MCF 10A (cell line): ENCODE measurements at places on chromosomes 2 and 18. TPM values are rescaled to one million over a fixed set of nuclear protein-coding genes. Genes with fewer than 3 reads are reported as not detected.
A peak's percentile ranks its signal among the peaks of the same experiment; 100 is the strongest.

The IWS1 gene
- 56.8 and 57.0 TPM in 2 replicates for total RNA-seq

The TTN gene
- total RNA-seq: under 0.01 and 0.05 TPM in 2 replicates

The PRKRA gene
- total RNA-seq: 51.4 and 58.9 TPM in 2 replicates

The HOXD12 gene
- total RNA-seq: not detected in 2 replicates

The ALLC gene
- total RNA-seq: not detected in 2 replicates

The FEZ2 gene
- total RNA-seq: 31.9 and 43.4 TPM in 2 replicates

The ATP6V1C2 gene
- total RNA-seq: 0.19 and 0.47 TPM in 2 replicates

The ANKRD29 gene
- 2.4 and 3.8 TPM in 2 replicates for total RNA-seq

The CYBRD1 gene
- total RNA-seq: 8.9 and 15.8 TPM in 2 replicates

The GATA6 gene
- 6.7 and 14.0 TPM in 2 replicates for total RNA-seq

The C2orf92 gene
- total RNA-seq: 5.3 and 7.6 TPM in 2 replicates

DNA sequence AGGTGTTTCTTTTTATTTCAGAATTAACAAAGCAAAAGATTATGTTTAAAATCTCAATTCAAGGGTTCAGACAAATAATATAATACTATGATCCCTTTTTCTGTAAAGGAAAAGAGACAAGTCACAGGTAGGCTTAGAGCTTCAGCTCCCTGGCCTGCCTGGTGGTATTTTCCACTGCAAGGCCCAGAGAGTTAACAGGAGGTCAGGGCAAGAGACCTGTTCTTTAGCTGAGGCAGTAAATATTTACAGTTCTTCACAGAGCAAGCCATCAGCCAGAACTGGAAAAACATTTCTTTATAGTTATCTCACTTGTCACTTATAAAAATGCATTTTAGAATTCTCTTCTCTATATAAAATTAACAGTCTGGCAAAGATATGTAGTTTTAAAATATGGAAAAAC, 70.1 kb downstream of the EPG5 start:
- peaks cover 54% of the 10 kb centered on the region for H3K36me3 ChIP-seq
- H3K27ac ChIP-seq: no peak overlapping the region
- no peak for DNase-seq

DNA sequence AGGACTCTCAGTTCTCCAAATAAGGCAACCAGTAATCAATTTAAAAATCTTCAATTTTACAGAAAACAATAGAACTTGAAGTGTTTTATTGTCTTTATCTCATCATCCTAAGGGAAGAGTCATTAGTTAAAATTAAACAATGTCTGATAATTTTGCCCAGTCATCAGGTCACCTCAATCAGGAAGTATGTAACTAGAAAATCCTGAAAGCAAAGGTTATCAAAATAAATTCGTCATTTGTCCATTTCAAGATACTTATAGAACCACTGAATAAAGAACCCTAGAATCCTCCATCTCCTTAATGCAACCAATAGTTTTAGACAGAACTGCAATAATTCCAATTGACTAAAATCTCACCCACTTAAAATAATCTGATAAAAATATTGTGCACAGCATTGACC, 115.2 kb downstream of the NCKAP5 start:
- H3K4me3 ChIP-seq: no peak overlapping the region
- peaks cover 29% of the 10 kb centered on the region for H3K4me1 ChIP-seq
- no peaks in the 10 kb centered on the region for H3K36me3 ChIP-seq
- DNase-seq: no peak
- peak overlapping the region; percentile 94 for H3K27ac ChIP-seq
- no peaks in the 10 kb centered on the region for H3K27me3 ChIP-seq

GRCh38 chr2:10303181-10303693, 533 bp downstream of the HPCAL1 start:
- peaks cover 28% of the 10 kb centered on the region for H3K4me1 ChIP-seq
- peaks cover 5% of the 10 kb centered on the region for H3K36me3 ChIP-seq
- peak overlapping the region; percentile 90 for H3K27ac ChIP-seq
- no peaks in the 10 kb centered on the region for H3K27me3 ChIP-seq
- H3K4me3 ChIP-seq: peak overlapping the region; percentile 98
- DNase-seq: no peak

GRCh38 chr18:7559709-7560319, 7.3 kb upstream of the PTPRM start:
- no peaks in the 10 kb centered on the region for H3K27me3 ChIP-seq
- no peak overlapping the region for H3K27ac ChIP-seq
- no peaks in the 10 kb centered on the region for H3K36me3 ChIP-seq
- H3K4me1 ChIP-seq: peaks cover 1% of the 10 kb centered on the region

GRCh38 chr18:46352520-46353250, 248.5 kb downstream of the HAUS1 start:
- H3K27me3 ChIP-seq: no peaks in the 10 kb centered on the region
- no peak overlapping the region for H3K4me3 ChIP-seq
- H3K27ac ChIP-seq: no peak overlapping the region
- no peak for DNase-seq

GRCh38 chr2:29074411-29074810, at the start of gene PCARE:
TSS of gene PCARE (minus strand) at chr2:29074523. CDS start at chr2:29074261, 262 bp downstream.
- no peak for DNase-seq
- no peaks in the 10 kb centered on the region for H3K36me3 ChIP-seq
- H3K4me1 ChIP-seq: no peaks in the 10 kb centered on the region
- H3K4me3 ChIP-seq: no peak within 1 kb of the TSS
- H3K27me3 ChIP-seq: no peaks in the 10 kb centered on the region

GRCh38 chr2:19973466-19973865, 16.4 kb downstream of the WDR35 start:
- no peaks in the 10 kb centered on the region for H3K27me3 ChIP-seq
- no peaks in the 10 kb centered on the region for H3K4me1 ChIP-seq
- peaks cover 12% of the 10 kb centered on the region for H3K36me3 ChIP-seq
- no peak overlapping the region for H3K4me3 ChIP-seq

- H3K27ac ChIP-seq: no peak overlapping the region
- H3K36me3 ChIP-seq: no peaks in the 10 kb centered on the region
- no peak for DNase-seq
- H3K4me1 ChIP-seq: no peaks in the 10 kb centered on the region
Measured at GRCh38 chr2:198141726-198142125, 337.3 kb downstream of the PLCL1 start.

DNA sequence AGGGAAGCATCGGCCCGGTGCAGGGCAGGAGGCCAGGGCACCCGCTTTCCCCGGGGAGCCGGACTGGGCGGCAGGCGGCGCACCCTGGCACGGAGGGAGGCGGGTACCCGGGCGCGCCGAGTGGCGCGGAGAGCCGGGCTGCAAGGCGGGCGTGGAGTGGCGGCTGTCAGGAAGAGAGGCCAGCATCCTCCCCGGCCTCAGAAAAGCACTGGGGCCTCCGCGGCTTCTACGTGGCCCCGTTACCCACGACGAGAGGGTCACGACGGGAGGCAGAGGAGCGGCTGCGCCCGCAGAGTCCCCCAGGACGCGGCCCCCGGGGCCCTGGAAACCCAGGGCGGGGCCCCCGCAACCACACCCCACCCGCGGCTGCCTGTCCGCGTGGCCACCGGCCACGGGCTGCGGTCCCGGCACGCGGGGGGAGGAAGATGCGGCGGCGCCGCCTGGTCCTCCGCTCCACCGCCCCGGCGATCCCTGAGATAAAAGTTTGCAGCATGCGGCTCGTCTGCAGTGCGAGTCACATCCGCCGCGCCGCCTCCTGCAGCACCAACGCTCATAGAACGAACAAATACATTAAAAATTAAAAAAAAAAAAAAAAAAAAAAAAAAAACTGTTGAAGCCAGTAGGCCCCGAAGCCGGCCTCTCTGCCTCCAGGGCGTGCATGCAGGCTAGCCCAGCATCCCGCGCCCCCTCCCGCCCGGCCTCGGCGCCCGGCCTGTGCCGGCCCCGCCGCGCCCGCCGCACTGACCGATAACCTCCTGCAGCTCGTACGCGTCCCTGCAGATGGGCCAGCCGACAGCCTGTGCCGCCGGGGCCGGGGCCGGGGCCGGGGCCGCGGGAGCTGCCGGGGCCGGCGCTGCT, 683 bp downstream of the STK39 start:
- H3K36me3 ChIP-seq: peaks cover 6% of the 10 kb centered on the region
- peak; percentile 63 for DNase-seq
- H3K27me3 ChIP-seq: no peaks in the 10 kb centered on the region
- peak overlapping the region; percentile 79 for H3K4me3 ChIP-seq
- H3K4me1 ChIP-seq: peaks cover 9% of the 10 kb centered on the region

- H3K27ac ChIP-seq: peak overlapping the region; percentile 23
- peaks cover 37% of the 10 kb centered on the region for H3K36me3 ChIP-seq
- peaks cover 25% of the 10 kb centered on the region for H3K4me1 ChIP-seq
- no peak overlapping the region for H3K4me3 ChIP-seq
- no peaks in the 10 kb centered on the region for H3K27me3 ChIP-seq
Measured at GRCh38 chr2:207561386-207562080, 31.8 kb downstream of the CREB1 start.

- no peak overlapping the region for H3K4me3 ChIP-seq
- DNase-seq: no peak
- H3K27me3 ChIP-seq: no peaks in the 10 kb centered on the region
- no peaks in the 10 kb centered on the region for H3K36me3 ChIP-seq
Measured at GRCh38 chr2:125942585-125943424, 713.2 kb upstream of the GYPC start.

DNA sequence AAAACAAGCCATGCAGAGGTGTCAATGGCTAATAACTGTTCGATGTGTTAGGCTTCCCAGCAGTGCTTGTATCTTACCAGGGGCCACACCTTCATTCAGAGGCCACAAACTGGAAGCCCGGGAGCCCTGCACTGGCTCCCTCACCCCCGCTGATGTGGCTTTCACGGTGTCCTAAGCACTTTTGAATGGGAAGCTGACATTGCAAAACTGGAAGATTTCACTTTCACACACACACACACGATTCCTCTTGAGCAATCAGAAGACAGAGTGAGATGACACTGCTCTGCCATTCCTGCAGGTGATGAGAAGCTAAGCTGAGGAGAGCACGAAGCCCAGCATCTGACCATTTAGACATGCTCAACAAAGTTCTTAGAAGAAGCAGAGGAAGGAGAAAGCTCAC, 8.6 kb upstream of the ZNF407 start:
- peaks cover 5% of the 10 kb centered on the region for H3K4me1 ChIP-seq
- DNase-seq: peak; percentile 21
- no peak overlapping the region for H3K4me3 ChIP-seq
- peaks cover 41% of the 10 kb centered on the region for H3K27me3 ChIP-seq

DNA sequence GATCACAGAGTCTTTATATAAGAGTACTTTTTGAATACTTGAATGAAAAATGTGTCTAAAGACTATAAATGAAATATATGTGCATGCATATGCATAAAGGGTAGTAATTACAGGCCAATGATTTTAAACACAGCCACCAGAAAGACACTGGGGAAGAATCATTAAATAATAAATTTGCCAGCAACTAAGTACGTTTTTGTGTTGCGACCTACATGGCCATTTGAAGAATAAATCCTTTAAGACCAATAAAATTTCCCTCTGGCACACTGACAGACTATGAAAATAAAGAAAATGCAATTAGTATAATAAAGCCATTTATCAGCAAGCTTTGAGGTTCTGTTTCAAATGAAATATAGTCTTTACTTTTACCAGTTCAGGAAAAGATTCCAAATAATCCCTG, 1413.3 kb downstream of the LRP1B start:
- DNase-seq: no peak
- H3K4me1 ChIP-seq: no peaks in the 10 kb centered on the region
- H3K36me3 ChIP-seq: no peaks in the 10 kb centered on the region
- H3K27ac ChIP-seq: no peak overlapping the region
- H3K4me3 ChIP-seq: no peak overlapping the region

DNA sequence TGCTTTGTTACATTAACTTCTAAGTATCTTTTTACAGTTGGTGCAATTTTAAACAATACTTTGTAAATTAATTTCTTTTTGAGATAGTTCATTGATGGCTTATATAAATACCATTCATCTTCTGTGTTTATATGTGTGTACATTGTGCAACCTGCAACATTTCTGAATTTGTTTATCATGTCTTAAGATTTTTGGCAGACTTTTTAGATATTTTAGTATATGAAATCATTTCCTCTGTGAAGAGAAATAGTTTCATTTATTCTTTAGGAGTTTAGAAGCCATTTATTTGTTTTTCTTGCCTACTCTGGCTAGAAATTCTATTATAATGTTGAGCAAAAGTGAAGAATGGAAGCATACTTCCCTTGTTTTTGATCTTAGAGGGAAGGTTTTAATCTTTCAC, 337.8 kb upstream of the DSEL start:
- H3K27me3 ChIP-seq: no peaks in the 10 kb centered on the region
- no peaks in the 10 kb centered on the region for H3K36me3 ChIP-seq
- no peak for DNase-seq
- H3K4me3 ChIP-seq: no peak overlapping the region
- H3K27ac ChIP-seq: no peak overlapping the region

DNA sequence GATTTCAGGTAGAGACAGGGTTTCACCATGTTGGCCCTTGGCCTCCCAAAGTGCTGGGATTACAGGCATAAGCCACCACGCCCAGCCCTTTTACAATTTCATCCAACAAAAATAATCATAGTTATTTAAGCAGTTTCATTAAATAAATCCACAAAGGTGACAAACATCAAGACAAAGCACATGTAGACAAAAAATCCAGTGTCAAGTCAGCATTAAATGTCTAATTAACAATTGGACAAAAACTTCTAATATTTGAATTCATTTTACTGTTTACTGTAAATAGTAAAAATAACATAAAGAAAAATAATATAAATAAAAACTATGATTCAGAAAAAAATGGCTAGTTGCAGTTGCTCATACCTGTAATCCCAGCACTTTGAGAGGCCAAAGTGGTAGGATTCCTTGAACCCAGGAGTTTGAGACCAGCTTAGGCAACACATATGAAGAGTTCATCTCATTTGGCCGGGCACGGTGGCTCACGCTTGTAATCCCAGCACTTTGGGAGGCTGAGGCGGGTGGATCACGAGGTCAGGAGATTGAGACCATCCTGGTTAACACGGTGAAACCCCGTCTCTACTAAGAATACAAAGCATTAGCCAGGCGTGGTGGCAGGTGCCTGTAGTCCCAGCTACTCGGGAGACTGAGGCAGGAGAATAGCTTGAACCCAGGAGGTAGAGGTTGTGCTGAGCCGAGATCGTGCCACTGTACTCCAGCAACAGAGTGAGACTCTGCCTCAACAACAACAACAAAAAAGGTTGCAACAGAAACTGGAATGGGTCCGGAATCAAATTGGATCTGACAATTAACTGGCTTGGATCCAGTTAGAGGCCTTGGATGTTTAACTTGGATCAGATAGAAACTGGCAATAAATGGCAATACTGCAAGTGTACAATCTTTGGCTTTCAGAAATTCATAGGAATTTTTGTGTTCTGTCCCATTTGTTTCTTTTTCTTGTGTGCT, 56.9 kb upstream of the MAT2A start:
- no peaks in the 10 kb centered on the region for H3K36me3 ChIP-seq
- no peaks in the 10 kb centered on the region for H3K27me3 ChIP-seq
- peaks cover 3% of the 10 kb centered on the region for H3K4me1 ChIP-seq
- no peak for DNase-seq

DNA sequence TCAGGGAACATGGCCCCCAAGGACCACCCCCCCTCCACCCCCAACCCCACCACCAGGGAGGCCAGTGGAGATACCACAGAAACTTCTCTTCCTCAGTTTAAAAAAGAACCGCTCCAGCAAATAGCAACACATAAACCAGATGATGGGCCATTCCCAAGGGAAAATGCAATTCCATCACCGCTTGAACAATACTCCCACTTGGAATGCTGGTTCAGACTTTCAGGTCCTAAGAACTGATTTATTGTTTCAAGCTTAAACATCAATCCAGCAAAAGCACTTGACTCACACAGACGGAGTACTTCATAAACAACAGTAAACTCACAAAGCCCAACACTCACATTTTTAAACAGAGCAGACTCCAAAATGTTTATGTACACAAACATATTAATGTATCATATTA, 6.9 kb downstream of the HDAC4 start:
- no peak overlapping the region for H3K4me3 ChIP-seq
- peaks cover 9% of the 10 kb centered on the region for H3K4me1 ChIP-seq
- H3K27ac ChIP-seq: peak overlapping the region; percentile 39
- H3K27me3 ChIP-seq: no peaks in the 10 kb centered on the region
- no peak for DNase-seq

GRCh38 chr2:85886590-85886989, 2.2 kb downstream of the ST3GAL5 start:
- DNase-seq: peak; percentile 76
- no peaks in the 10 kb centered on the region for H3K36me3 ChIP-seq
- H3K4me3 ChIP-seq: peak overlapping the region; percentile 35
- peaks cover 28% of the 10 kb centered on the region for H3K4me1 ChIP-seq
